Stimulated activated CD4-positive, alpha-beta T cell treated with anti-CD3 and anti-CD28 coated beads, Interleukin-15, amount 100 ng/mL, for 48 hours (primary cell): ENCODE measurements at places on chromosomes 2 and 18.
A peak's percentile ranks its signal among the peaks of the same experiment; 100 is the strongest.

DNA sequence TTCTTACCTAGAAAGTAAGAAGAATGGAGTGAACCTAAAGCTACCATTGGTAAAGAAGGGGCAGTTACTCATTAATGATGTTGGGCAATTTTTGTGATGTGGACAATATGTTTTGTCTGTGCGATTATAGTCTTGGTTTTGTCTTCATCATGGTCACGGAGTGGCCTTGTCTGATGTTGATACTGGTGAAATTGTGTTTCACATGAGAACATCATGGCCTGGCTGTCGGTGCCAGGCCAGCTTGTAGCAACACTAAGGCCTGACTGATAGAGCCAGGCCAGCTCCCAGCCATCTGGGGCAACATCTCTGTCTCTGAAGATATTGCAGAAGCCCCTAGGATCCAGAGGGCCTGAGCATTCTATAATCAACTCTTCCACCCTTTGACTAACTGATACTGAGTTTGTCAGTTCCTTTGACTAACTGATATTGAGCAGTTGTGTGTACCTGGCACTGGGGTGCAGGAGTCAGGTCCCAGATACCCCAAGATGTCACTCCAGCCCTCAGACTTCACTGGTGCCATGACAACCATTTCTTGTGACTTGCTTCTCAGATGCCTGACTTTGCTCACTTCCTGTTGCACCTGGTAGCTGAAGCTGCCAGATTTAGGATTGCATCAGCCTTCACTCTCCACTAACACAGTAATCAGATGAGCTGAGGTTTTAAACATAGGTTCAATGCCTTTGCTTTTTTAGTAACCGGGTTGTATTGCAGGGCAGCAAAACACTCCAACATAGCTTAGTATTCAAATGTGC, 62.5 kb downstream of the RPIA start:
- peak; percentile 13 for DNase-seq

GRCh38 chr18:8615397-8616027, 6.3 kb downstream of the RAB12 start:
- no peak for DNase-seq

GRCh38 chr2:121231385-121232000, 53.5 kb downstream of the TFCP2L1 start:
- no peak for DNase-seq

GRCh38 chr2:29269765-29270109, 154.5 kb downstream of the CLIP4 start:
- DNase-seq, result no peak

- no peak for DNase-seq
These were observed 64.5 kb downstream of the TWIST2 start for GRCh38 chr2:238912228-238912915.

- DNase-seq, result peak; percentile 61
These were observed 2.6 kb upstream of the CYP26B1 start for GRCh38 chr2:72150157-72150860.

- no peak for DNase-seq
These were observed 18.7 kb downstream of the PRKAG3 start for GRCh38 chr2:218812861-218813260.

DNA sequence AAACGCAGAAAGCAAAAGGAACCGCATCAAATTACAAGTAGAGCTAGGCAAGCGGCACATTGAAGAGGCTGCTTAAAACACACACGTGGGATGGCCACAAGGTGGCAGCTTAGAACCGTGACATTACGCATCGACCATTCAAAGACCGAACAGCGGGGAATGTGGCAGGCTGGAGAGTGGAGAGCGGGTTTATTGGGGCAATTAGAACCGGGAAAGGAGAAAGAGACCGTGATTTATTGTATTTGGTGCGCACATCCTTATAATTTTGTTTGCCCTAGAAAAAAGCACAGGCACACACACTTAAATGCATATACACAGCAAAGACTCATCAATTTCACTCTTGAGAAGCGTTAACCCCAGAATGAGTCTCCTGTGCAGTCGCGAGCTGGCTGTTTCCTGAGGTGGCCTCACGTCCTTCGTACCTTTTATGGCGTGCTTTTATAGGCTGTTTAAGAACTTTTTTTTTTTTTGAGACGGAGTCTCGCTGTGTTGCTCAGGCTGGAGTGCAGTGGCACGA, 31.7 kb upstream of the MEP1B start:
- peak; percentile 33 for DNase-seq

- no peak for DNase-seq
These were observed 144.8 kb upstream of the NDUFV2 start for GRCh38 chr18:8957731-8958130.

DNA sequence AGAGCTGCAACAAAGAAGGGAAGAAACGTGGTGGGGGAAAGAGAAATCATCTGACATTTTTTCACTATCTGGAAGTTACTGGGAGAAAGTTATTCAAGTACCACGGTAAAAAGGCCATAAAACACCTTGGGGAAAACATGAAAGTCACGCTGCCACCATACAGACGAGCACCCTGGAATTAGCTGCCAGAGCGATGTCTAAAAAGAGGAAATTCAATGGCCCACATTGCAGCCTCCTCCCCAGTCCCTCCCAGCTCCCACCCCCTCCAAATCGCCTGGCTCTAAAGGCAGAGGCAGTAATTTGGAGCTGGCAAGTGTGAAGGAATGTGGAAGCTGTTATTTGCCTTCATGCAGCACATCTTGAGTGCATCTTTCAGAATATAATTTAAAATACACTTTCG, 192.0 kb downstream of the ALK start:
- no peak for DNase-seq

GRCh38 chr18:36942264-36942663, 113.3 kb downstream of the KIAA1328 start:
- DNase-seq, result no peak

GRCh38 chr18:58891776-58892175, 27.1 kb downstream of the ZNF532 start:
- DNase-seq, result no peak

GRCh38 chr18:13376298-13376840, 157.8 kb downstream of the LDLRAD4 start:
- no peak for DNase-seq

DNA sequence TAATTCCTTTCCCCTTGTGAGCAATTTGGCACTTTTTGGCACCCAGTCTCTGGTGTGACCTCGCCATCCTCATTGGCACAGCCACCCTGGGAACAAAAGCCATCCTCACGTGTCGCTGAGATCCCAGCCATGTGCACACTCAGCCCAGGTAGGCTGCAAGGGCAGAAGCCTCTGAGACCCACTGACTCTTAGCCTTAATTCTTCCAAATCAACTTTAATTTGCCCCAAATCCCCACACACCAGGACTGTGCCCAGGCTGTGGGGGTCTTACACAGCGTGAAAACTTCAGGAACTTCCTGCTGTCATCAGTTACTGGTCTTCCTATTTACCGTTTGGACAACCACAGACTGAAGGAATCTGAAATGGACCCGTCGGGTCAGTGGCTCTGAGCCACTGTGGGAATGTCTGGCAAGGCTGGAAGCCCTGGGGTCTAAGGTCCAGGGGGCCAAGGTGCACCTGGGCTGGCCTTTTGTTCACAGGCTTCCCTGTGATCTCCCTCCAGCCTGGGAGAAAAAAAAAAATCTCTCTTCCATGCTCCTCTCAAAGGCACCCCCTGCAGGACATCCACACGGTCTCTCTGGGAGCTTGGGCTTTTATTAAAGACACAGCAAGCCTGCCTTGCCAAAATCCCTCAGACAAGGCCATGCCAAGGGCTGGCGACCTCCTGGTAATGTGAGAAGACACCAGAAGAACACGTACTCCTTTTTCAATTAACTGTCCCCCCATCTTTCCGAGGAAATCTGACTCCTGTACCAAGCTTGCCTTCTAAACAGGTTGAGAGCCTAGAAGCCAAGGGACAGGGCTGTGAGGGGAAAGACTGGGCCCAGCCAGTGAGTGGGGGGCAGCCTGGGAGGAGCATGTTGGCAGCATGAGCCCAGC, 42.1 kb upstream of the LAPTM4A start:
- no peak for DNase-seq

DNA sequence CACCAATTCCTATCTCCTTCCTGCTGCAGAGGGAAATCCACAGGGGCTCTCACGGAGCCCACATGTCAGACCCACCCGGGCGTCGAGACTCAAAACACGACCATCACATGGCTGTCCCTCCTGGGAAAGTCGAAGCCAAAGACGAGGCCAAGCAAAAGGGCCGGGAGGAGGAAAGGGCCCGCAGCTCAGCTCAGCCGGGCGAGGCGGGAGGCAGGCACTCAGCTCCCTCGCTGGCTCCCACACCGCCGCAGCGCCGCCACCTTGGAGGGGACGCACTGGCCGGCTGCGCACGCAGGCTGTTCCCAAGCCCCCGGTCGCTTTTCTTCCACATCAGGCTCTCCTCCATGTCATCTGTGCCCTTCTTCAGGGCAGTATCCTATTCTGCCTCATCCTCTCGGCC, 130.4 kb downstream of the L3MBTL4 start:
- DNase-seq, result no peak

DNA sequence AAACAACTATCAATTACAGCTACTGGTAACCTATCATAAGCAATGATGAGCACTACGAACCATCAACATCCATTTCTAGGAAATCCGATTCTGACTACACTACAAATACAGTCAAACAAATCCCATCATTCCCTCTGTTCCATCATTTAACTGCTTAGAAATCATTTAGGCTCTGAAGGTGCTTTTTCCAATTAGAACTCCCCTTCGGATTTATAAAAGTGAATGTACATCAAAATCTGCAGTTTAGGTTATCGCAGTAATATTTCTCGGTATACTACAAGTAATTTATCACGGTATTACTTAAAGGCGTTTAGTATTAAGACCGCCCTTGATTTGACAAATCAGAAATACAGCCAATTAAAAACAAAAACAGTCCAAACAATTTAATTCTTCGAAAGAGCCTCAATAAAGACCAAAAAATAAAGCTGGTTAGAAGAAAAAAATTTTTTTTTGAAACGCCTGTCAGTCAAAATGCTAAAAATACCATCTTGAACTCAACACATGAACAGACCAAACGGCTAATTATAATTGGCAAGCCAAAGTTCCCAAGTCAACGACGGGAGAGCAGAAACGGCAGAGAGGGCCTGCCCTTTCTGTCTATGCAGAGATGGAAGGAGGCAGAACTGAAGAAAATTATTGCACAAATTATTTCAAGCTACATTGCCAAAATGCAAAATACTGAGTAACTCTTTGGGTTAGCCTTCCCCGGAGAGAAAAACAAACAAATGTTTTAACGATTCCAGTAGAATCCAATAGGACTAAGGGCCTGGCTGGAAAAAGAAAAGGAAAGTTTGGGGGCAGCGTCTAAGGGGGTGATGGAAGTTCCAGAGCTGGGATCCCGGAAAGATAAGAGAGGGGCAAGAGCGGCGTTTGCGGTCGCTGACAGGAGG, 1.2 kb downstream of the VPS54 start:
- DNase-seq, result no peak

DNA sequence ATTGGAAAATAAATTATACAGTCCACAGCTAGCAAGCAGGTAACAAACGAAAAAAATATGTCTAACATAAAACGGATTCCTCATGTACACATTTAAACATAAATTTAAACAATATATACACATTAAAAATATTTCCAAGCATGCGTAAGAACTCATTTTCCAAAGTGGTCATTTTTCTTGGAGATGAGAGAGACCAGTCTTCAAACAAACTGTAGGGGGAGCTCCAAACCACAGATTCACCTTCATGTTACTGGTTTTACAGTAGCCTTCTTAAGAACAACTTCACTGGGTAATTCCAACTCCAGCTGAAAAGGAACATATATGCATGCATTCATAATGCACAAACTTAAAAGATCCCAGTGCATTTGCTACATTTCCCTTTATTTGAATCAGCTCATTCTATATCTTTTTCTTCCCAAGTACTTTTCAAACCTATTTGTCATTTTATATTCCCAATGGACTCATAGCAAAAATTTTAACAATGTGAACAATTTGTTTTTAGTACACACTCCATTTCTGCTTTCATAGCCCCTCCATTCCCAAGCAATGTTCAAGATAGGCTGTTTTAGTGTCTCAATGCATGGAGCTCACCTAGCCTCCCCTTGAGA, 4.7 kb upstream of the STAMBP start:
- no peak for DNase-seq

DNA sequence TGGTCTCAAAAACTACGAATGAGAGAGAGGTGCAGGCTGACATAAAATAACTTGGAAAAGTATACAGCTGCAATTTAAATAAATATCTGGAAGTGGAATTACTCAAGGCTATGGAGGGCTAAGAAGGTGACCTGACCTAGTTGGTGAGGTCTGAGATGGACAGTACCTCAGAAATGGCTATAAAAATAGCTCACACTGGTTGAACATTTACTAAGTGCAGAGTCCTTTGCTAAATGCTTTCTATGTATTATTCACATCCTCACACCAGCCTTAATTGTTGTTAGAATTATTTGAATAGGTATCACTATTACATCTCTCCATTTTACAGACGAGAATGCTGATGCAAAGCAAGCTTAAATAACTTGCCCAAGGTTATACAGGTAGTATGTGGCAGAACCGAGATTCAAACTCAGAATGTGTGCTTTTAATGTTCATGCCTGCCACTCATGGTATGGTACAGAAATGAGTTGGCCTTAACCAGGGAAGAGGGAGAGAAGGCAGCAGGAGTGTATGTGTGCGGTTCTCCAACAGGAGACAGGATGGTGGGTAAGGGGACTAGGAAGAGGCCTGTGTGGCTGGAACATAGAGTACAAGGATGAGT, 37.4 kb downstream of the MRPL44 start:
- no peak for DNase-seq

DNA sequence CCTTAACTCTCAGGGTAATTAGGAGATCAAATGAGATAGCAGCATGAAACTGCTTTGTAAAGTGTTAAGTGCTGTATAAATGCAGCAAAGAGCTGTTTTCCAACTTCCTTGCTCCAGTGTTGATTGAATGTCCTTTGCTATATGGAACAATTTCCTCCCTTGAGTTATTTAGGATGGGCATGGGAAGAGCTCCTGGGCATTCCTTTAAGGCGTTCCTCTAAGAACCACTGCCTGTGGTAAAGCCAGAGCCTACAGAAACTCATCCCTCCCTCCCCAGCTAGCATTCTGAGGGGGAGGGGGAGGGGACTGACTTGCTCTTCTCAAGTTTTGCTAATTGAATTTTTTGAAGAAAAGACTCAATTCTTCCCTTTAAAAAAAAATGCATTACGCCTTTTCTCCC, 1.4 kb downstream of the AKAIN1 start:
- DNase-seq, result no peak

DNA sequence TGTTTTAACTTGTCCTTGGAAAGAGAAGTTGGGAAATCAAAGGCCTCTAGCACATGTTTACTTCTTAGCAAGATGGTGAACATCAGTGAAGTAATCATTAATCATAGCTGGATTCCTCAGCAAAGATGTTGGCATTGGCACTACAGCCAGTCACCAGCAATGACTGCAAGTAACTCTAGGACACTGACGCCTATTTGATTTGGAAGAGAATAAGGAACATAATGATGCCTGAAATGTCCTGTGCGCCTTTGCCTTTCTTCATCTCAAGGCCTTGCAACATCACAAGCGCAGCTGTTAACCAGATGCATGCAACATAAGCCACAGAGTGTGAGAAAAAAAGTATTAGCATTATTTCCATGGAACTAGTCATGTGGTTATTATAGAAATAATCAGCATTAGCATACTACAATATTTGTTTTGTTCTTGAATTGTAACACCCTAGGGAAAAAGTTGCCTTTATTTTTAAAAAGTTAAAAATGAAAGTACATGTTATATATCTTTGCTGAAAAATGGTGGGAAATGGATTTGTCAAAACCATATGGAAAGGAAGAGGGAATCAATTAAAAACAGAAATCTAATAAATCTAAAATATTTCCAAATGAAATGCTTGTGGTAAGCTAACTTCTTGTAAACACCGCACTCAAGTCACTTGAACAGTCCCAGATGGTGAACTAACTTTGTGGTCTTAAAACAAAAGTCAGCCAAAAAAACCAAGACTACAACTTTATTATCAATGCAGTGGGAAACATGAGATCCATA, 55.6 kb downstream of the THADA start:
- no peak for DNase-seq
